Activated naive CD4-positive, alpha-beta T cell (primary cell): ENCODE measurements at places on chromosomes 6 and 20.

DNA sequence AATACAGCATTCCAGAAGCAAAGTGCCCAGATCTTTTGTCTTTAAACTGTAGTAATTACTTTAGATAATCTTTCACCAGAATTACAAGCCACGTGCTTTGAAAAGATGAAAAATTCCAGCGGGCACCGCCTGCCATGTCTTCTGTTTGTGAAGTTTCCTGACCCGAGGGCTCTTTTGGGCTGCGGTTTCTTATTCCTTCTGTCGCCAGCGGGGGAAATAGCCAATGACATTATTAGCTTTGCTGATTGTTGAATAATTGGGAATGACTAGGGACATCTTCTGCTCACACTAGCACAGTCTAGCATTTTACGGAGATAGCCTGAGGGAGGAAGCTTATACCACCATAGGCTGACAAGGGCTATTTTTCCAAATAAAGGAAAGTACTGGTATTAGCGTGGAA is 124.7 kb downstream of the SAMD5 start:
- DNase-seq = no peak

DNA sequence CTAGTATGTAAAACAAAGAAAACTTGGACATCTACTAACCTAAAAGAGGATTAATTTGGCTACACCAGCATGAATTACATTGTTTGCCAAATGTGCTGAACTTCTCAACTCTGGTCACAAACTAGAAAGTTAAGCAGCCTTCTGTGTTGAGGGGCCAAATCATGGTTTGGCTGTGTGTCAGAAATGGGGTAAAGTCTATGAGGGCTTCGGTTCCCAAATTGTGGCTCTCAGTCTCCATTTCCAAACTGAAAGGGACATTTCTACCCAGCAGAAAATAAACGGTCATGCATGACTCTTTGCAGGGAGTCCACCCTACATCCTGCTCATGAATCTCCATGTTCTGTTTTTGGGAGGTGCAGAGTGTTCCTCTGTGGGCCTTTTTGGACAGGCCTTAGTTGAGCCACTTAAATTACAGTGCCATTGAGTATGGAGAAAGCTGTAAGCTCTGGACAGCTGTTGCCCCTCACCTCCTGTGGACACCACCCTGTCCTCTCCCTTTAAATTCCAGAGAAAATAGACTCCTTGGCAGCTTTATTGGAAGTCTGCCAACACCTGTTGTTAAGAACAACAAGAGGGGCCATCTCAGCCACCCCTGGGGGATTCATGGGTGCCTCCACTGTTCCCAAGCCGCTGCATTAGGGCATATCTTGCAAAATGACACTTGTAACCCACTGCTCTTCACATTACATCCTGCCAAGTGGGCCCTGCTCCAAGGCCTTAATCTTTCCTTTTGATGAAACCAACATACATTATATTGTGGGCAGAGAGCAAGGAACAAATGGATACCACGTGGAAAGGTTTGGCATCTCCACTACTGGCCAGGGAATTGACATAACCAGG is 27.5 kb upstream of the SNRPC start:
- DNase-seq = no peak

DNA sequence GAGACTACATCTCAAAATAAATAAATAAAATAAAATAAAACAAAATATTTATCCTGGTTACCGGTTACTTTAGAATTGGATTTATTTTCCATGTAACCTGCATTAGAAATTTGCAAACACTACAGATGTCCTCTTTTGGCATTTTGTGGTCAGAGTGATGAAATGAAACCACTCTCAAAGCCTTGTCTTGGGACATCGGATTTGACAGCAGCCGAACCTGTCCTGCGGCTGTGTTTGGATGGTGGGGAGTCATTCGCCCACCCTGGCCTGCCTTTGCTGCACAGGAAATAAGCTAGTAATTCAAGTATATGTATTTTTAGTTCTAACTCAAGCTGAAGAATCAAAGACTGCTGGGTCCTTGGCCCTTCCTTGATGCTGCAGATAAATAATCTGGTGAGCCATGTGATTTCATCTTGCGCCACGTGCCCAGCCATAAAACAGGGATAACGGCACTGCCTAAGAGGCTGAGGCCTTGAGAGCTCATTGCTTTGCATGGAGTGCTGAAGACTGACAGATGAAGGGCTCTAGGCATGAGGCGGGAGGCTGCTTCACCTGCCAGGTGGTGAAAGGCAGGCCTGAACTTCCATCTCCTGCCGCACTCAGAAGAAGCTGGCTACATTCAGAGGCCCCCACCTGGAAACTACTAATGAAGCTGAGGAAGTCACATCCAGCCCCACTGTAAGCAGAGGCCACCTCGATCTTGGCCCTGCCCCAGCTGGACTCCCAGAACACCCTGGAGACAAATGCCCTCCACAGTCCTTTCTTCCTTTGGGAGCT is 76.9 kb downstream of the NOL4L start:
- no peak for DNase-seq

GRCh38 chr6:155050311-155050710 is 55.2 kb downstream of the TIAM2 start:
- DNase-seq = no peak

DNA sequence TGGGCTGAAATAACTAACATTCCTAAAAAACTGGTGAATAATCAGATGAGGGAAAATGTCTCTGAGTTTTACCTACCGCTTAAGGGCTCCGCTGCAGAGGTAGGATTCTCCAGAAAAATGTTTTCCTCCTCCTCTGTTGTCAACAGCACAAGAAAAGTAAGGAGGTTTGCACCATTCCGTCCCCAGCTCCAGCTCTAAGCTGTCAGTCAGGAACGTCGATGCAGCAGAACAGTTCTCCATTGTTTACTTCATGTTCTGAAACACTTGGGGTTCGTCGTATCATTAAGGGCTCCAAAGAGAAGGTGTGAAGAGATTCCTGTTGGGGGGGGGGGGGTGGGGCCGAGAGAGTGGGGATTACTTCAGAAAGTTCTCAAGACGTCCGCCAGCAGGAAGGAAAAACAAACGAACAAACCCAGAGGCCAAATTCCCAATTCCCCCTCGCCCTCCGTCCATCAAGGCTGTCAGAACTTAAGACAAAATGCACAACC is 734 bp downstream of the MMS22L start:
- DNase-seq = no peak

DNA sequence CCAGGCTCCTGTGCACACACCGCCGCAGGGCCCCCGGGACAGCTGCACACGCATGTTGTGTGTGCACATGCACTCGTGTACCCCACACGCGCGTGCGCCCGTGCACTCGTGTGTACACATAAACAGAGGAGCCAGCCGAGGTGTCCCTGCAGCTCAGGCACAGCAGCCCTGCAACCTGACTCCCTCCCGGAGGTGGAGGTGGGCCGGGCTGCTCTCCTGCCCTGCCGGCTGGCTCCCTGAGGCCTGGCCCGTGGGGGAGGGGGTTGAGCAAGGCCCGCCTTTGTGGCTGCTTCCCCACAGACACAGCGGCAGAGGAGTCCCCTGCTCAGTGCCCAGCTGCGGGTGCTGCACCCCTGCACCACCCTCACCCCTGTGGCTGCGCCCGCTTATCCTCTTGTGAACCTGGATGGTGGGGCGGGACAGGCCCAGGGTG is 624 bp downstream of the RBBP8NL start:
- DNase-seq = no peak

- DNase-seq = no peak
Measured at GRCh38 chr6:32182555-32182981, 1.5 kb downstream of the AGER start.

DNA sequence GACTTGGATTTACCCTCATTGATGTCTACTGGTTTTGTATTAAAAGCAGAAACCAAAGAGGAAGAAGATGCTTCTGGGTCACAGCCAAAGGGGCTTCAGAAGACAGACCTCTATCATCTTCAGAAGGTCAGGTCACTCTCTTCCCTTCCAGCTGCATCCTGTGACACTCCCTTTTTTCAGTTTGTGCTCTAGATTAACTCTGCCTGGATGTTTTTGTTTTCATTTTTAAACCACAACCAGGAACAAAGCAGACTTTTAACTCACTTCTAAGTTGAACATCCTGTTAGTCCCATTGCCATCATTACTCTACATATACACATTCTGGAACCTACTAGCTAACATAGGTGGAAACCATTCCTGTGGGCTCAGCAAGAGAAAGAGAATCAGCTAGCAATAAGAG is 45.2 kb downstream of the AKIRIN2 start:
- no peak for DNase-seq

DNA sequence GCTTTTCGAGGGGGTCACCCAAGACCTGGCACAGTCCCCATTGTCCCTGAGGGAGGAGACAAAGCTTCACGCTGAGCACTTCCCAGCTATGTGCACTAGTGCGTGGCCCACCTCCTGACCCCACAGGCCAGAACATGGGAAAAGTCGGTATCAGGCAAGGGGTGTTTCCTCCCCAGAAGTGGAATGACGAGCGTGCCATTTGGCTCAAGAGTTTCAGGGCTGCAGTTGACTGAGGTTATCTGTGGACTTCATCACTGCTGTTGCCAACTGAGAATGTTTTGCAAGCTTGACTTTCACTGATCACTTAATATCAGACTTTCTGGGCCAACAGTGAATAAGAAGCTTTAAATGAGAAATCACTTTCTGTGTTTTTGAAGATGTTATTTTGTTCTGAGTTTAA is 137.0 kb upstream of the AFDN start:
- no peak for DNase-seq

GRCh38 chr20:63815615-63816253 is 15.3 kb downstream of the ZBTB46 start:
- no peak for DNase-seq

DNA sequence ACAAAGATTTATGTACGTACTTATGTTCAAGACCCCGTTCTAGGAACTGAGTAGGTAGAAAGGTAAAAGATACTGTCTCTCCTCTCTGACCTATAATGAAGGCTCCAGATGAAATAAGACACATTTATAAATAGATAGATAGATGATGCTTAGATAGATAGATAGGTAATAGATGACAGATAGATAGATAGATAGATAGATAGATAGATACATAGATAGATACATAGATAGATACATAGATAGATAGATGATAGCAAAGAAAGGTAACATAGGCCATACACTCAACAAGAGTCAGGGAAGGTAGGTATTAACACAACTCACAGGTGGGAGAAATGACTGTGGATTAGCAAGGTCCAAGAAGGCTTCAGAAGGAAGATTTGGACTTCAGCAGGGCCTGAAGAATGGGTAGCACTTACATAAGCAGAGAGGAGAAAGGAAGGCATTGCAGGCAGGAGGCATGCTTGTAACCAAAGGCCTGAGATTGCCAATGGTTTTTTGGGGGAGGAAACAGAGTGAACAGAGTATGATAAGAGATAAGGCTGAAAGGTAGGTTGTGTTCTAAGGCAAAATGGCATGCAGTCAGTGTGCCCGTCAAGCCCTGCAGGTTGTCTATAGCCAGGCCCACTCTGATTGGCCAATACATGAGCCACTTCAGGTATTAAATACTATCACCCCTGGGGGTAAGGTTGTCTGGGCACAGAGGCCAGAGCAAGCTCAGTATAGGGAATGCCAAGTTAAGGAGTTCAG is 7.7 kb upstream of the MYB start:
- DNase-seq = no peak

DNA sequence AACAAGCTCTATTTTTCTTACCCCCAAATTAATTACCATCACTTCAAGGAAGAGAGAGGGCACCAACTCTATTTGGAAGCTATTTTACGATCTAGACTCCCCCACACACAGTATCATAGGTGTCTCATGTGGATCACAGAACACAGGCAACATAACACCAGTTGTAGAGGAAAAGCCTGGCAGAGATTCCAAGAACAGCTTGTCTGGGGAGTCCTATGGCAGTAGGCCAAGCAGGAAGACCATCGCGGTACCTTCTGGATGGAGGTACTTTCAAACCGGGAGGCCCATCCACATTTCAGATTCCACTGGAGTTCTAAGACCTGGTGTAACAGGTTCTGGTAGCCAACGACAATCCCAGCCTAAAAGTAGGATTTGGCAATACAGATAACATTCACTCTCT is 37.6 kb upstream of the SPDEF start:
- DNase-seq = no peak

GRCh38 chr6:131688286-131688685 is 12.9 kb downstream of the OR2A4 start:
- DNase-seq = no peak

DNA sequence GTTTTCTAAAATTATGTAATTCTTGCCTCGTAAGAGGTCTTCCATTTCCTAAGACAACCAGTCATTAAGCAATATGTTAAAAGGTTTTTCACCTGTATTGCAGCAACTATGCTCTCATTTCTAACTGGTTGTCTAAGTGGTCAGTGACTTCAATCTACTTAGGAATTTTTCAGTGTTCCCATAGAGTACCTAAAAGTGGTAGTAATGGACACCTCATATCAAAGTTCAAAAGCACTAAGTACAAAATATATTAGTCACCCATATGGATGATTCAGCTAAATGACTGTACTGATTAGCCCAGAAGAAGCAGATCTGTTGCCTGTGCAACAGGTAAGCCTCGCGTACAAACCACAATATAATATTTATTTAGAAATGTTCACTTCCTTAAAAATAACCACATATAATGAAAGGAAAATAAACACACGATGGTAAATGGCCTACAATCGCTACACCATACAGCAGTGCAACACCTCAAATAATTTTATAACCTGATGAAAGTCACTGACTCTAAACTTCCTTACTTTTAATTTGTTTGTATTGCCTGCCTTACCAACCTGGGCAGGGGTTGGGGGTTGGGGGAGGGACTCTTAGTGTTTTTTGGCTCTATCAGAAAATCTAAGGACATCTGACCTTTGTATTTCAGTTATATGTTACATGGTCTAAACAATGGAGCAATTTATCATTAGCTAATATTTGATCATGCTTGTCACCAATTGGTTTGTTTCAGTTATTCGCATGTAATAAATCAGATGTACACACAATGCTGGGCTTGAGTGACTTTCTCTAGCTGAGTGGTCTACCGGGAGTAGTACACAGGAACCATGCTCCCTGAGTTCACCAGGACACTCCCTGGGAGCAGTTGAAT is 105.9 kb downstream of the HIVEP2 start:
- no peak for DNase-seq

GRCh38 chr20:13758884-13759283 is 25.8 kb downstream of the ESF1 start:
- no peak for DNase-seq

- no peak for DNase-seq
Measured at GRCh38 chr6:116047173-116047933, 13.3 kb downstream of the FRK start.

DNA sequence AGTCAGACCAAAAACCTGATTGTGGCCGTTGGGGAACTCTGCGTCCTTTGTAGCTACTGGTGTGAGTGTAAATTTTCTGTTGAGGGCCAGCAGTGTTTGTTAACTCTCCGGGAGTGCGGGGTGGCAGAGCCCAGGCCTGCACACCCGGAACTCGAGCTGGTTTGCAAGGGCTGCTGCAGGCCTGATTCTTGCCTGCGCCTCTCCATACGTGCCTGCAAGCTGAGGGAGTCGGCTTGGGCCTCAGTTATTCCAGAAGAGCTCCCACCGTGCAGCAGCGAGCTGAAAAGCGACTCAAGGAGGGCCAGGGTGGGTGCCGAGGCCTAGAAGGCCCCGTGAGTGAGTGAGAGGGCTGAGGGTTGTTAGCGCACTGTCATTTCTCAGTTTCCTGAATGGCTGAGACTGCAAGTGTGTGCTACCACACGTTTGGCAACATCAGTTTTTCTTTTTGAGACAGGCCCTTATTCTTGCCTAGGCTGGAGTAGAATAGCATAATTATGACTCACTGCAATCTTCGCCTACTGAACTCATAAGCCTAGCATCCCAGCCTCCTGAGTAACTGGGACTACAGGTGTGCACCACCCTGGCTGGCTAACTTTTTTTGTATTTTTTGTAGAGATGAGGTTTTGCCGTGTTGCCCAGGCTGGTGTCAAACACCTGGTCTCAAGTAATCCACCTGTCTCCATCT is 33.9 kb upstream of the KIF13A start:
- DNase-seq = no peak

- DNase-seq = no peak
Measured at GRCh38 chr20:40254023-40254772, 434.8 kb downstream of the MAFB start.

GRCh38 chr20:49136817-49137571 is 51.1 kb downstream of the STAU1 start:
- DNase-seq = no peak
